ENCODE measurements at places on chromosomes 11 and 22.

GRCh38 chr11:67271541-67272284 is 5.4 kb downstream of the GRK2 start:
- DNase-seq: peak; percentile 75

- no peak for DNase-seq
Measured at GRCh38 chr22:44314425-44315067, 1.8 kb upstream of the SHISAL1 start.

GRCh38 chr22:30031328-30031727 is 48.9 kb upstream of the HORMAD2 start:
- no peak for DNase-seq

- DNase-seq: no peak
Measured at GRCh38 chr11:28268925-28269324, 160.7 kb downstream of the METTL15 start.

GRCh38 chr11:86519064-86519911 is 144.6 kb downstream of the CCDC81 start:
- DNase-seq: no peak

- no peak for DNase-seq
Measured at GRCh38 chr11:10604798-10605197, 36.3 kb upstream of the LYVE1 start.

DNA sequence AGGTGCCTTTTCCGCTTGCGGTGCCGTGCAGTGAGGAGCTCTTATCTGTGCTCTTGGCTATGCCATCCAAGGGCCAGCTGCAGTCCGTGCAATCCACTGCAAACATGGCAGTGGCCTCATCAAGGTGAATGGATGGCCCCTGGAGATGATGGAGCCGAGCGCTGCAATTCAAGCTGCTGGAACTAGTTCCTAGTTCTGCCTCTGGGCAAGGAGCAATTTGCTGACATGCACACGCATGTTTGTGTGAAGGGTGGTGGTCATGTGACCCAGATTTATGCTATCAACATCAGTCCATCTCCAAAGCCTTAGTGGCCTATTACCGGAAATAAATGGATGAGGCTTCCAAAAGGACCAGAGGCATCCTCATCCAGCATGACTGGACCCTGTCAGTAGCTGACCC is 3.1 kb upstream of the EHD1 start:
- DNase-seq: no peak

- no peak for DNase-seq
Measured at GRCh38 chr22:31269892-31270579, 22.3 kb downstream of the PIK3IP1 start.

DNA sequence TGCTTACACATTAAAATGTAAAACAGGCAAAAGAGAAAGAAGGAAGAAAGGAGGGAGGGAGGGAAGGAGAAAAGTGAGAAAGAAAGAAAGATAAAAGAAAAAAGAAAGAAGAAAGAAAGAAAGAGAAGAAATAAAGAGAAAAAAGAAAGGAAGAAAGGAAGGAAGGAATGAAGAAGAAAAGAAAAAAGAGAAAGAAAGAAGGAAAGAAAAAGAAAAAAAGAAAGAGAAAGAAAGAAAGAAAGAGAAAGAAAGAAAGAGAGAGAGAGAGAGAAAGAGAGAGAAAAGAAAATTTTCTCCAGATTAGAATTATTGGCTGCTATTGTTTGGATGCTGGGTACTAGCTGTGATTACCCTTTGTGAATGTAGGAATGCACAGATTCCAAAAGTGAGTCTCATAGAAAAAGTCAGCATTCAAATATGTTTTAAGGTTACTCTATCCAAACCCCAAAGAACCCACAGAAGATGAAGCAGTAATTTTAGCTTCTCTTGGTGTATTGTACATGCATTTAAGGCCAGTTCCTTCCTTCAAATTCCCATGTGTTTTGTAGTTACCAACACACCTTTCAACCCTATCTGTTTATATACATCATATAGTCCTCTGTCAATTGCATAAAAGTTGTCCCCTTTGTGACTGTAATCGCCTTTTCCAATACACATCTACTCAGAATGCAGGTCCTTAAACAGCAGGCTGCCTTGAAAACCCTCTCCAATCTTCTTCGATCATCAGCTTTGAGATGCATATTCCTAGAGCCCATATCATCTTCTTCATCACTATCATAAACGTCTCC is 789 bp upstream of the FAM111A start:
- DNase-seq: no peak

DNA sequence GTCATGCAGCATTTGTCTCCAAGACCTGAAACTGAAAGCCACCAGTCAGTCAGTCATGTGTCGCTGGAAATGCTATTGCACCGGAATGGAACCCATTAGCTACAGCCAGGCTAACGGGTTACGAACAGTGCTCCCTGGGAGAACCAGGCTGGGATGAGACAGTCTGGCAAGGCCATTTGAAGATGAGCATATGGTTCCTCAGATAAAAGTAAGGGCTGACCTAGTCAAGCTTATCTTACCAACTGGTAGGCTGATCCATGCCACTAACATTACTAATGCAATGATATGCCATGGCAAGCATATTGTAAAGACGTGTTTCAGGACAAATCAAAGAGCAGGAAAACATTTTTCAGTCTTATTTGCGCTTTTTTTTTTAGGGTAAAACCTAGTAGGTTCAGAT is 28.4 kb downstream of the NAP1L4 start:
- DNase-seq: no peak

- DNase-seq: no peak
Measured at GRCh38 chr11:112762707-112763090, 198.5 kb upstream of the NCAM1 start.

GRCh38 chr22:37794376-37794775 is 13.4 kb upstream of the GCAT start:
- no peak for DNase-seq

DNA sequence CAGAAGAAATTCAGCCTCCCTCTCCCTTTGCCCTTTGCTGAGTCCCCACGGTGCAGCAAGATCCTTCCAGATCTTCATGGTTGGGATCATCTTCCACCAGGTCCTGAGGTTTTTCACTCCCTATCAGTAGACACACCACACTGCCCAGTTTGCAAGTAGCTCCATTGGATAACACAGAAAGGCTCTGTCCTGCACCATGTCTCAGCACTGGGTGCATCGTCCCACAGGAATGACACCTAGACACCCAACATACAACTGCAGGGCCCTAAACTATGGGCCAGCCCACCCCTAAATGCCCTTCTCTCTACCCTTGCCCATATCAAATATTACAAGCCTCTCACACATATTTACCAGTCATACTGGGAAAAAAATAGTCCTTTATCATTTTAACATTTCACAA is 9.4 kb downstream of the KLHL22 start:
- no peak for DNase-seq

DNA sequence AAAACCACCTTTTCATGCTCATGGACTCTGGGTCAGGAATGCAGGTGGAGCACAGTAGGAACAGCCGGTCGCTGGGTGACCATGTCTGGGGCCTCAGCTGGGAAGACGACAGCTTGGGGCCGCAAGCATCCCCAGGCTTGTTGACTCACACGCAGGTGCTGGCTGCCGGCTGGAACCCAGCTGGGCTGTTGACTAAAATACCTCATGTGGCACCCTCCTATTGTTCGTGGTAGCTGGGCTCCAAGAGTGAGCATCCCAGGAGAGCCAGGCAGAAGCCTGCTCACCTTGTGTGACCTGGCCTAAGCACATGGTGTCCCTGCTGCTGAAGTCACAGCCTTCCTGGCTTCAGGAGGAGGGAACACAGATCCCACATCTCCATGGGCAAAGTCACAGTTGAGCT is 9.4 kb downstream of the DPP3 start:
- no peak for DNase-seq

DNA sequence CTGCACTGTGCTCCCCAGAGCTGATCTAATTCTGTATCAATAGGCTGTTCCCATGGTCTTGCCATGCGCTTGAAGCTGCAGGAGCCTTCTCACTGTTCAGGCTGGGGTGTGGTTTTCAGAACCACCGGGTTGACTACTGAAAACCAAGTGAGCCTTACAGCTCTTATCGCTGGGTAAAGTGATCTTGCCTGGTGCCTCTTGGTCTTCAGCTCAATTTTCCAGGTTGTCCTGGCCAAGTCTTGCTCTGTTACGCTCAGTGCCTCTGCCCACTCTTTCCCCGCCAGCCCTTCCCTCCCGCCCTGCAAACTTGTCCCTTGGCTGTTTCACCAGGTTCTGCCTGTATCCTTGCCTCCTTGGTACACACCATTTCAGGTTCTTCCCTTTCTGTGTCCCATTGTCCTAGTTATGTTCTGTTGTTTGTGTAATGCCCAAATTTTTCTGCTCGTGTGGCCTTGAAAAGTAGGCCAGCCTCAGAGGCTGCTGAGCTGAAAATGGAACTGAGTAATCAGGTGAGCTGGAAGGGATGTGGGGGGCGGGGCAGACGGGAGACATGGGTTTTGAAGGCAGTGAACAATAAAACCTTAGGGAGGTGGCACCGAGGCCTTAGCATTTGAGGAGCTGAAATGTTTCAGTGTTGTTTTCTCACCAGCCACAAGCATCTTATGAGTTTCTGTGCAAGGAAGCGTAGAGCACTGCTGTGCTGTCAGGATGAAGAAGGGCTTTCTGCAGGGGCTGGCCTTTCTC is 11.2 kb downstream of the PEX26 start:
- DNase-seq: no peak

DNA sequence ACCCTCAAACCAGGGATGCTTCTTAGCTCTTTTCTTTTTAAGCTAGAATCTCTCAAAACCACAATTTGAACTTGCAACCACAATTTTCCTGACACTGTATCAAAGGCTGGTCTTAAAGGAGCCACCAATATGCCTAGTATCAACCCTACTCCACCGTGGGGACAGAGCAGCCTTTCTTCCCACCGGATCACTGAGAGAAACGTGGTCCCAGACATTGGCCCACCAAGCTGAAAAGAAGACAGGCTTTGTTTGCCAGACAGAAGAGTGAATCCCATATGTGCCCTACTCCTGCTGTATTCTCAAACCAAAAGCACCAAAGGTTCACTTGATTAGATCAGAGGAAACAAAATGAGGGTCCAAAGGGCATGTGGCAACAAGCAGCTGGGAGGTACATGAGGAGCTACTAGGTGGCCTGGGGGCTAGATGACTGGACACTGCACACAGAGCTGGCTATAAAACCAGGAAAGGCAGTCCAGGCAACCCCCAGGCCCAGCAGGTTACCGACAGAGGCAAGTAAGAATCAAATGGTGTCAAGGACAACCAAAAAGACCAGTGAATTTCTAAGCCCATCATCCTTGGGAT is 3.6 kb upstream of the VWCE start:
- no peak for DNase-seq

DNA sequence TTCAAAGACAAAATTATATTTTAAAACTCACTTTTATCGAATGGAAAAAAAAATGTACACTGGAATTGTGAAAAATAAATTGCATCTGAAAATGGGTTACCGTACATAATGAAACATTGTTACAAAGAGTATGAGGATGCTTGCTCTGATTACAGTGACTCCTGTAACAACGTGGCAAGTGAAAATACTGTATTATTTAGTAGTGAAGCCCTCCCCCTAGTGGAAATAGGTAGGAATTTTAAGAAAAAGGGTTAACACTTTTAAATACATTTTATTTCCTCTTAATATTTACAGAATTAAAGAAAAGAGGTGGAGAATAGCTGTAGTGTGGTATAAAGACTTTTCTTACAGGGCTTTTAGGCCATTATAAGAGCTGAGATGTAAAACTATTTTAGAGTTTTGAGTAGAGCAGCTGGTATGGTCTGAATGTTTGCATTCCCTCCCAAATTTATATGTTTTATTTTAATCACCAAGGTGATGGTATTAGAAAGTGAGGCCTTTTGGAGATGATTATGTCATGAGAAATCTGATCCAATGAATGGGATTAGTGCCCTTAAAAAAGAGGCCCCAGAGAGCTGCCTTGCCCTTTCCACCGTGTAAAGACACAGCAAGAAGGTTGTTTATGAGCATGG is 25.2 kb downstream of the FAM76B start:
- peak; percentile 79 for DNase-seq

GRCh38 chr22:46356496-46357480 is 21.3 kb downstream of the TRMU start:
- no peak for DNase-seq

GRCh38 chr11:82924522-82925224 is 23.1 kb downstream of the DDIAS start:
- no peak for DNase-seq

GRCh38 chr11:95795627-95796295 is 5.5 kb downstream of the CEP57 start:
- DNase-seq: no peak

DNA sequence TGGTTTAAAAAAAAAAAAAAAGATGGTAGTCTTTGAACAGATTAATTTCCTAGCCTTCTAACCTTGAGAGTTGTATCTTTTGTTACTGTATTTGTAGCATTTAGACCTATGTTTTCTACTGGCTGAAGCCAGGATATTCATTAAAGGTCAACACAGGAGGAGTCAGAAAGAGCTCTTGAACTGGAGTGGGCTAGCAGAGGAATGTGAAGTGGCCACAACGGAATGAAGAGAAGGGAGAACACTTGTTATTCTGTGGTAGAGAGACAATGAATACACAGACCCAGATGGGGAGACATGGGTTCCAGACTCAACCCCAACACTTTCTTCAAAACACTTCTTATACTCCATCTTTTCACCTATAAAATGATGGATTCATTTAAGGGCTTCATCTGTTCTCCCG is 88.1 kb downstream of the RELT start:
- no peak for DNase-seq

GRCh38 chr11:6660712-6661111 is 5.1 kb upstream of the DCHS1 start:
- no peak for DNase-seq

GRCh38 chr22:20843501-20843900 is 15.1 kb downstream of the PI4KA start:
- no peak for DNase-seq

GRCh38 chr22:48279461-48279756 is 1517.0 kb downstream of the TBC1D22A start:
- DNase-seq: no peak

DNA sequence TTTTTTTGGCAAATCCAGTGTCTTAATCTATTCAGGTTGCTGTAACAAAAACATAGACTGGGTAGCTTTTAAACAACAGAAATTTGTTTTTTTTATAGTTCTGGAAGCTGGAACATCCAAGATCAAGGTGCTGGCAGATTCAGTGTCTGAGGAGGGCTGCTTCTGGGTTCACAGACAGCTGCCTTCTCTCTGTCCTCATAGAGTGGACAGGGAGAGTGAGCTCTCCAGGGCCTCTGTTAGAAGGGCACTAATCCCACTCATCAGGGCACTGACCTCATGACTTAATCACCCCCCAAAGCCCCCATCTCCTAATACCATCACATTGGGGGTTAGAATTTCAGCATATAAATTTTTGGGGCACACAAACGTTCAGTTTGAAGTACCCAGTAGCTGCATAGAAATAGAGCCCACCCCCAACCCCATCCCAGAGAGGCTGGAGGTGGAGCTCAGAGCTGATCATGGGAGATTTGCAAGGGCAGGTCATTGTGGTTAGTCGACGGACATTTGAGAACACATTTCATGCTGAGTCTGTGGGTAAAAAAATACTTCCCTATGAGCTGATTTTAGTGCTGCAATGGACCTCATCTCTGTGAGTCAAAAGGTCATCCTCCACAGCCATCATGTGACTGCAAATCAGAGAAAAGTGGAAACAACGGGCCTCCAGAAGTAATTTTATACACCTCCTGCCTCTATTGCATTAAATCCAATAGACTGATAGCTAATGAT is 203.1 kb upstream of the CADM1 start:
- peak; percentile 37 for DNase-seq

Data from CD4-positive, alpha-beta T cell treated with Interferon alpha-2 for 1 hour (primary cell).